NCI-H1092 treated with DMSO at 0.1 percent for 48 hours (cell line): ENCODE measurements at places on chromosomes 7 and 10.

DNA sequence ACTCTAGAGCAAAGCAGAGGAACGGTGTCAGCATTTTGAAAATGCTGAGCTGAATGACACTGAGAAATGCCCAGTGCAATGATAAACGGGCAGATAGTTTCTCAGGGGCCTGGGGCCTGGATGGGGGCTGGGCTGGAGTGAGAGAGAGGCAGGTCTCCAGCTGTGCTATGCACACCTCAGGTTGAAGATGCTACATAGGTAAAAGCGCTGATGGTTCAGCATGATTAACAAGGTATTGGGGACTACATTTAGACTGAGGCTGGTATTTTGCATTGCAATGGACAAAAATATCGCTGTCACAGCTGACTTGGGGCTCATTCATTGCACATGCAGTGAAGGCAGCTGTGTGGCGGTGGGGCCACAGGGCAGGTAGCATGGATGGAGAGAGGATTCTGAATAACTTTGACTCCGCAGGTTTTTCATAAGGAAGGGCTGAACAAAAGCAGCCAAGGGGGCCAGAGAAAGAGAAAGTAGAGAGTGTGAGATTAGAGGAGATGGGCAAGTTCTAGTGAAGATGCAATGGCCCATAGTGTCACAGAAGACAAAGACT is 290.8 kb upstream of the ZNF32 start:
- no peak for DNase-seq

GRCh38 chr7:124482229-124482628 is 283.4 kb downstream of the GPR37 start:
- DNase-seq: no peak

DNA sequence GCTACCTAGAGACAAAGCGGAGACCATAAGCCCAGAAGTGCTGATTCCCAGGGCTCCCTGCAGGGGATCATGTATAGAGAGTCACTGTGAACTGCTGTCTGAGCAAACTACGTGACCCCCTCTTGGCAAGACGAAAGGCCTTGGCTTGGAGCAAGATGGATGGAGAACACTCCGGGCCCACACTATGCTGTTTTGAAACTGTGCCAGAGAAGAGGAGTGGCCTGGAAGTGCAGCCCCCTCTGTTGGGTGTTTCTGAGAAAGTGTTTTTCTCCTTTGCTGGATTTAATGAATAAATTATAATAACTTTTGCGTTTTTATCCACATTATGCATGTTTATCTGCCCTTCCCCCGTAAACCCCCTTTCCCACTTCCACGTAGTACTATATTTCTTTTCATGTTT is 639.3 kb upstream of the GALNT17 start:
- DNase-seq: peak; percentile 30

- DNase-seq: no peak
Measured at GRCh38 chr10:94349327-94349726, 13.4 kb downstream of the NOC3L start.

DNA sequence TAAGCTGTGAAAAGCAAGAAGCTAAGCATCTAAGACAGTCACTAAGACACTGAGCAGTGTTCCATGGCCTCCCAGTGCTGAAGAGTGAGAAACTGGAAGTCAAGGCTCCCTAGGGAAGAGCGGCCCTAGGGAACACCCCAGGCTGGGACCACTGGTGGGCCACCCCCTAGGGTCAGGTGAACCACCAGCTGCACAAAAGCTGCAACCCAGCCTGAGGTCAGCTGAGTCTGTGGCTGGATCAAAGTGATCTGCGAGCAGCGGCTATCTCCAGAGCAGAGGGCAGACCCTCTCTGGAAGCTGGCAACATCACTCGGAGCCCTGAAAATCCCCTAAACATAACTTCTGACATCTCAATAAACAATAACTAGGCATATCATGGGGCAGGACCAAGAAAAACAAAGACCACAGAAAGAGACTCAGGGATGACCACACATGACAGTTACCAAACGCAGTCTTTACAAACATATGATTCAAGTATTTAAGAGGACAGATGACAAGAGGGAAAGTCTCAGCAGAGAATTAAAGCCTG is 125.8 kb downstream of the DLG5 start:
- DNase-seq: no peak

DNA sequence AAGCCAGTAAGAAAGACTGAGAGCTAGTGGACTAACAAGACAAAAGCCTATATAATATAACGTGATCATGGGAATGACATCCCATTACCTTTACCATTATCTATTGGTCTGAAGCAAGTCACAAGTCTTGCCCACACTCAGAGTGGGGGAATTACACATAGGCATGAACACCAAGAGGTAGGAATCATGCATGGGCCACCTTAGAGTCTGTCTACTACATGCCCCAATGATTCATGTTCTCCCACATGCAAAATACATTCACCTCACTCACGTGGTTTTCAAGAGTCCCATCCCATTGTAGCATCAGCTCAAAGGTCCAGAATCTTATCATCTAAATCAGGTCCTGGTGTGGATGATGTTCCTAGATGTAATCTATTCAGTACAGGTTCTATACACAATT is 29.4 kb downstream of the DNAJC9 start:
- DNase-seq: no peak

- no peak for DNase-seq
Measured at GRCh38 chr7:158837790-158838637, 8.7 kb upstream of the ESYT2 start.

DNA sequence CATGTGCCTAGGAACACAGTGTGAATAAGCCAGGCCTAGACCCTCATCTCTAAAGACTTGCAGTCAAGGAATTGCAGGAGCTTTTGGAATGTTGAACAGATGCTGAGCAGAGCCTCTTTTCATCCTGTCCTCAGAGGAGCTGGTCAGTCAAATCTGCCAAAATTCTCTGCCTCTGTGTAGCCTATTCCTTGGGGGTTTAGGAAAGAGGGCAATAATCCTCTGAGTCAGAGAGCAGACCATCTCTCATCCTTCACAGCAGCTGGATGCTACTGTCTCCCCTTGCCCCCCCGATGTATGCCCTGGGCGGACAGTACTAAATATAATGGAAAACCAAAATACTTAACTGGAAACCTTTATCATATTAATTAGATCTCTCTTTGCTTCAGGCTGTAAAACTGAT is 52.6 kb downstream of the BICC1 start:
- DNase-seq: no peak

- no peak for DNase-seq
Measured at GRCh38 chr10:86288695-86289576, 77.7 kb downstream of the GRID1 start.

GRCh38 chr7:158083526-158084310 is 503.9 kb downstream of the PTPRN2 start:
- no peak for DNase-seq

DNA sequence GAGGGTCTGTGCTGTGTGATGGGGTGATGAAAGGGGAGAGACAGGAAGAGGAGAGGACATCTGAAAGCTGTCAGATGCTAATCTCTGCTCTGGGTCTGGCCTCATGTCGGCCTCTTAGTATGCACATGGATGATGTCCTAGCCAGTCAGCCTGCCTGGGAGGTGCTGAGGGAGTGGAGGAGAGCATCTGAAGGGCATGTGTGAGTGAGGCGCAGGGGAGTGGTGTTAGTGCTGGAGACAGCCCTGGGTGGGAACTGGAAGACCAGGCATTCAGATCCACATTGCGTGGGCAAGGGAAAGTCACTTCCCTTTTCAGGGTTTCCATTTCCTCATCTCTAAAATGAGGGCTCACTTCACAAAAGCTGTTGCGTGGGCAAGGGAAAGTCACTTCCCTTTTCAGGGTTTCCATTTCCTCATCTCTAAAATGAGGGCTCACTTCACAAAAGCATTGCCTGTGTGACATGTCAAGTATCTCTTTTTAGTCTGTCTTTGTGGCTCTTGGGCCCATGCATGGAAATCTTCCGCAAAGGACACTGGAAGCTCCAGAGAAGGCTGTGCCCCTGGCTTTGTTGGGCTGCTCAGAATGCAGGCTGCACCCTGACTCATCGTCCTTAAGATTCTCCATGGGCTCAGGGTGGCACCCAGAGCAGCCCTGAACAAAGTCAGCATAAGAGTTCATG is 10.0 kb downstream of the SFTPD start:
- DNase-seq: no peak

- DNase-seq: no peak
Measured at GRCh38 chr10:18759575-18759974, 100.3 kb downstream of the ARL5B start.

- DNase-seq: no peak
Measured at GRCh38 chr7:116161728-116162127, 48.6 kb upstream of the TES start.

DNA sequence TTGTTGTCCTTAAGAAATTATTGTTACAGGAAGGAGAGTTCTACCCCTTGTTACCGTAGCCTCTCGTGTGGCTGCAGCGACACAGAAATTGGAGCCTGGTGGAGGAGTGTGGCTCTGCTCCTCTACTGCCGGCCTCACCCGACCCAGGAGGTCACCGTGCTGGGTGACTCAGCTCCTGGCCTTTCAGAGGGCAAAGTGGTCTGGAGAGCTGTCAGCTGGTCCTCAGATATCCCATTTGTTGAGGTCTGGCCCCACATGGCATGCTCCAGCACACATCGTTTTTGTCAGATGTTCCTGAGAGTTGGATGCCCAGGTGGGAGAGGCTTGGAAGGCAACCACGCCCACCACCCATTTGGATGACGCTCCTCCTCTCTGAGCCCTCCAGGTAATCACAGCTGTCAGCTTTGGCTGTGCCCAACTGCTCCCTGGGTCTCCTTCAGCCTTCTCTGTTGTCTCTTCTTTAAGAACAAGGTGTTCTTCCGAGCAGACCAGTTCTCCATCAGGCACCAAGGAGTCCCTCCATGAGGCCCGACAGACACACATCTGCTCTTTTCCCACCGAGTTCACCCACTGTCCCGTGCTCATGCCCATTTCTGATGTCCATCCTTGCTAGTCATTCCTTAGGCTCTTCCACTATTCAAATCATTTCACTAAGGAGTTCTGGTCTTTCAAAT is 80.3 kb downstream of the RAMP3 start:
- DNase-seq: no peak

GRCh38 chr10:125062227-125062913 is 98.0 kb downstream of the CTBP2 start:
- no peak for DNase-seq

- DNase-seq: no peak
Measured at GRCh38 chr7:45118292-45118691, 6.8 kb upstream of the TBRG4 start.

DNA sequence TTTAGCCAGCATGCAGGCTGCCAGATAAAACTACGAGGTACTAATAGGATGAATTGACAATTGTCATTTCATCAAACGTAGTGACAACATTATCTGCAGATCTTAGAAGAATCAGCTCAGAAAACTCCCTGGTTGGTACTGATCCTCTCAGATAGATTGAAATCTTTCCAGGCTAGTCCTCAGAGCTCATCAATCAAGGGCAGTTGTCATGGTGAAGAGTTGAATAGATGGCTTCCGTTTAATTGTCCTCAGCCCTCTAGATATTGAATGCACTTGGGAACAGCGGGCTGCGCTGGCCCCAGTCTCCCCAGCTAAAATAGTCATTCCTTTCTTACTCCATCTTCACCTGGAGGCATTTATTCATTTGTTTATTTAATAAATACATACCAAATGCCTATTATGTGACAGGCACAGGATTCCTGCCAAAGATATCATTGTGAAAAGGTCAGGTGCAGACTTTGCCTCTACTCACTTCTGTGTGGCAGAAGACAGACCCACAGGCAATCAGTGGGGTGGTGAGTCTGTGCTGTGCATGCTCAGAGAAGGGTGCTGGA is 1081.6 kb downstream of the TYW1 start:
- DNase-seq: peak; percentile 24

DNA sequence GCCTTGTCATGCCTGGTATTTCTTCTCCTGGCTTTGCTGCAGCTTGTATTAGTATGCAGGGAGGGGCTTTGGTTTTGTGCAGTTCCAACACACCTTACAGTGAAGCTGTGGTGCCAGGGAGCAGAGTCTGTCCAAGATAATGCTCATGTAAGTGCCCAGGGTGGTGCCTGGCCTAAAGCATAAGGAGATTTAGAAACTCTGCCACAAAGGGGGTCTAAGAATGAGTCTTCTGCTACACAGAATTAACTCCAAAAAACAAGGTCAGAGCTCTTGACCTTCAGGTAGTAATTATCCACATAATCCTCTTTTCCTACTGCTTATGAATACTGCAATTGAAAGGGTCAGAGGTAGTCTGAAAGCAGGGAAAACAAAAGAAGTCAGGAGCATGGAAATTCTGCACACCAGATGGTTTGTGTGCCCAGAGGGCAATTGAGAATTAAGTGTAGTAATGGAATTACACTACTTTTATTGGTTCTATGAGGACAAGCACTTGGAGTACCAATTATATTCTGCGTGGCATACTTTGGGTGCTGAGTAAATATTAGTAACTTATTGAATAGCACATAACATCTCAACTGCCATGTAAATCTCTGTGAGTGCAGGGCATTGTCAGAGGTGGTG is 121.5 kb downstream of the KAT6B start:
- peak; percentile 80 for DNase-seq

DNA sequence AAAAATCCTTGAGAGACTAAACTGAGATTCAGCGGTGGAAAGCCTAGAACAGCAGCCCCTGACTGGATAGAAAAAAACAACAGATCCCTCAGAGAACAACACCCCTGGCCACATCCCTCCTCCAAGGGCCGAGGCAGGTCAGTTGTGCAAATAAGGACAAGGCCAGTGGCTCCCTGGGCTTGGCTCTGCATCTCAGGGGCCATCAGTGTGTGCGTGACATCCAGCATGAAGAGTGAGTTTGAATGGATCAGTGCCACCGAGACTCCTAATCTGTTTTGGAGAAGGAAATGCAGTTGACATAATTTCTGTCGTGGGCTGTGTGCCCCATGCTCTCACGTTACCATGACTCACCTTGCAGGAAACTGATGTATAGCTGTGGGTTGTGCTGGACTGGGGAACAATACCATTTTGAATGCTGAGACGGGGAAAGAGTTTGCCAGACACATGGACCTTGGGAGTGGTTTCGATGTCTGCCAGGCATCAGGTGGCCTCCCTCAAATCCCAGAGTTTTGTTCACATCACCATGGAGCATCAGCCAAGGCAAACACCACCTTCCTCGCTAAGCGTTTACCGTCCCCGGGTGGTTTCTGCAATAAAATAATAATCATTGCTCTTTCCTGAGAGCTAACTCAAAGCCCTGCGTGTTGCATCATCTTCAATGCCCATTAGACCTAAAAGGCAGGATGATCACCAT is 153.2 kb upstream of the FZD8 start:
- DNase-seq: peak; percentile 31
